ENCODE measurements at places on chromosomes 11 and 22.
A peak's percentile ranks its signal among the peaks of the same experiment; 100 is the strongest.

DNA sequence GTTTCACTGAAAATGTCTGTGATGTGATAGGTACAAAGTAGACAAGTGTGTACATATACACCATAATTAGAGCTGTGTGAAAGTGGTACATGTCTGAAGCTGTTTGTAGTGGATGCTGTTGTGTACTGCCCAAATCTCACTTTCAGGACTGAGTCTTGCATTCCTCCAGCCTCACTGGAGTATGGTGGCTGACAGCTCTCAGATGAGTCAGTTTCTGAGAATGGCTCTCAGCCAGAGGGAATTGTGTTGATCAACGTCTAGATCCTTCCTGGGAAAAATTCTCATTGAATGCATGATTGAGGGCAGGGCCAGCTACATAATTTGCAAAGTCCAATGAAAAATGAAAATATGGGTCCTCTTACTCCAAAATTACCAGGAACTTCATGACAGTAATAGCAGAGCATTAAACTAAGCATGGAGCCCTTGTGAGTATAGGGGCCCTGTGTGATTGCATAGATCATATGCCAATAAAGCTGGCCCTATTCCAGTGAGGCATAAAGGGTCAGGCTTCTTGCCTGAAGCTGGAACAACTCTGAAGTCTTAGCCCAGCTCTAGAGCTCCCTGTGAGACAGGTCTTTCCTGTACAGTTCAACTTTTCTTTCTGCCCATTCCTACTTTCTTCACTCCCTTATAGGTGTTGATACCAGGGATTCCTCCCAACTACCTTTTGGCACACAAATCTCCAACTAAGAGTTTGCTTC, 10.8 kb upstream of the CYP2R1 start:
- no peak for DNase-seq

DNA sequence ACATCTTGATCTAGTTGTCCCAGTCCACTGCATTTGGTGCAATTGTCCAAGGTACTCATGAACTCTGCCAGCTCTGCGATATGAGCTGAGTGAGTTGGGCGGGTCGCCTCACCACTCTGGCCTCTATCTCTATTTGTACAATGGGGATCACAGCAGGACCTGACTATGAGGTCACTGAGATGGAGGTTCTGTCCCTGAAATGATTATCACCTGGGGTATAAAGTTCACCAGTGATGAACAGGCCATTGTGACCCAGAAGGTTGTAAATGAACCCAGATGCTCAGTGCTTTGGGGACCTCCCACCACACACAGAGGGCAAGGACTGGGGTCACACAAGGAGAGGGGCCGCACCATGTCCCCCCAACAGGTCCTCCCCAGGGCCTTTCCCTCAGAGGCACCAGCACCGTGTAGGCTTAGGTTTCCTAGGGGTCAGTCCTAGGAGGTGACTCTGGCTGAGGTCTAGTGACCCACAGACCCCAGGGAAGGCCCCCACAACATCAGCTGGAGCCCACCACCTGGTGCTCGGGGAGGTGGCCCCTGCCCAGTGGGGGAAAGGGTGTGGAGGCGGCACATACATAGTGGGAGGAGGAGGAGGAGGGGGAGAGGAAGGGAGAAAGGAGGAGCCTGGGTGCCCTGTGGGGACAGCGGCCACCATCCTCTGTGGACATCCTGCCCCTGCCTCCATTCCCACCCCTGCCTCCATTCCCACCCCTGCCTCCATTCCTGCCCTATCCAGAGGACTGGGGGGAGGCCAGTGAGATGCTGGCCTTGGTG, 25.0 kb upstream of the IGLL1 start:
- DNase-seq = no peak

DNA sequence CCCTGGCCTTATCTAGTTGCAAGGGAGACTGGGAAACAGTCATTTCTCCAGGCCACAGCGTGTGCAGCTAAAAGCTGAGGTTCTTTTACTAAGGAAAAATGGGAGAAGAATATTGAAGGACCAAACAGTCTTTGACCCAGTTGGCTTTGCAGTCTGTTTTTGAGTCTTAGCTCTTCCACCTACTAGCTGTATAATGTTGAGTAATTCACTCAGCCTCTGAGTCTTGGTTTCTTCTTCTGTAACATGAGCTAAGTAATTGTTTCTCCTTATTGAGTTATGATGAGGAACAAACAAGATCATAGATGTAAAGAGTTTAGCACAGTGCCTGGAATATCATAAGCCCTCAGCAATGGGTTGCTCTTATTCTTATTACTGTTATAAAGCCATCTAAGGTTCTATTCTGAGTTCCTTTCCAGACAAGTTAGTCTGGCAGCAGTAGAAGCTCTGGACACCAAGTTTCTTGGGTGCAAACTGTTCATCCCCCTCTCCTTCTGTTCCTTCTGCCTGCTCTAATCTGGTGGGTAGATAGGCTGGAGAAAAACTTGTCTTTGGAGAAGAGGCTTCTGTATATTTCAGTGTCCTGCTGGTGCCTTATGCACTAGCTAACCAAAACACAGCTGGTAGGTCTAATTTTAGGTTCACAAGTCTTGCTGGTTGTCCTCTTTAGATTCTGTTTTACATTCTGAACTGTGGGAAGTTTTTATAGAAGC, 13.5 kb downstream of the TRIM44 start:
- no peak for DNase-seq

DNA sequence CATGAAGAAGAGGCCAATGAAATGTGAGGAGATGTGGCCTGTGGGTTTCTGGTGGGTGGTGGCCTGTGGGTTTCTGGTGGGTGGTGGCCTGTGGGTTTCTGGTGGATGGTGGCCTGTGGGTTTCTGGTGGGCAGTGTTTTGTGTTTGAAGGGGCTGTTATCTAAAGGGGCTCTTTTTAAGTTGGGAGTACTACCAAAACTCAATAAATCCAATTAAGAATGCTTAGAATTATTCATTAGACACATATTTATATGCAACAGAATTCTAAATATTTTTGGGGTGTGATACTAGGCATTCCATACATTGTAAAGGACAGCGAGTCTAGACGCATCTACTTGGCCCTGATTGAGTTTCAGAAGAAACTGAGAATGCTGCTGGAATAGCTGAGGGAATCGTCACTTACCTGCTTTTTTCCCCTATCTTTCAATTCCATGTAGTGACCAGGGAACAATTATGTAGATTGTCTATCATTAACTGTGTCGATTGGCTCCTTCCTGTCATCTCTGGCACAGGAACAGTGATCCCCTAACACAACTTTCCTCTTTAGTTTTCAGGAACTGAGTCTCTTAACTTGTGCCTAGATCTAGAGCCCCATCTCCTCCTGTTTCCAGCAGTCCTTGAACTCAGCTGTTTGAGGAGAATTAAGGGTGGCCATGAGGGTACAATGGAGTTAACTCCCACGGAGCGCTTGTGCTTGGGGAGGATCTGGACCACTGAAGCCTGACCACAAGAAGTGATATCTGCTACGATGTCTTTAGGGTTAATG, 37.3 kb upstream of the TOP3B start:
- DNase-seq = no peak

DNA sequence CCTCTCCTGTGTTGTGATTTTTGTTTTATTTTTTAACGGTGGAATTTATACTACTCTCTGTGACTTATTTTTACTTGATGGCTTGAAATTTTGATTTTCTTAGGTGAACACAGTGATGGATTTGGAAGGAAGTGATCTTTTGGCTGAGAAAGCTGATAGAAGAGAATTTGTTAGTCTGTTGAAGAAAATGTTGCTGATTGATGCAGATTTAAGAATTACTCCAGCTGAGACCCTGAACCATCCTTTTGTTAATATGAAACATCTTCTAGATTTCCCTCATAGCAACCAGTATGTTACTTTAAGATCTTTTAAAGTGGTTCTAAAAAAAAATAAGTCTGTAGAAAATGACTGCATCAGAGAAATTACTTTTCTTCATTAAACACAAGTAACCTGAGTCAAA, 82.1 kb downstream of the HIPK3 start:
- DNase-seq = no peak

DNA sequence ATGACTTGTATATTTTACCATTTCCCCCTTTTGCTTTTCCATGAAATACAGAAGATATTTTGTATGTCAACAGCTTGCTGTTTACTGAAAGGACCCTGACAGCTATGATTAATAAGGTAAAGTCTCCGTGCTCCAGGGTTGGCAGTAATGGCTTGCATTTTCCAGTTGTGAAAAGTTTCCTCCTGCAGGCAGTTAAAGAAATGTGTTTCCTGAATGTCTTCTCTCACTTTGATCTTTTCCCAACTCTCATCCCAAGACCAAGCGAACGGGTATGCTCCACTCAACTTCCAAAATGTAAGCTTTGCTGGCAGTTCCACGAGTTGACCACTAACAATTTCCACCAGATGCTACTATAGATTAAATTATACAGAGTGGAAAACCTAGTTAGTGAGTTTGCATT, 8.9 kb downstream of the FIBIN start:
- no peak for DNase-seq

GRCh38 chr22:35330258-35330861, 30.7 kb downstream of the TOM1 start:
- DNase-seq = no peak

DNA sequence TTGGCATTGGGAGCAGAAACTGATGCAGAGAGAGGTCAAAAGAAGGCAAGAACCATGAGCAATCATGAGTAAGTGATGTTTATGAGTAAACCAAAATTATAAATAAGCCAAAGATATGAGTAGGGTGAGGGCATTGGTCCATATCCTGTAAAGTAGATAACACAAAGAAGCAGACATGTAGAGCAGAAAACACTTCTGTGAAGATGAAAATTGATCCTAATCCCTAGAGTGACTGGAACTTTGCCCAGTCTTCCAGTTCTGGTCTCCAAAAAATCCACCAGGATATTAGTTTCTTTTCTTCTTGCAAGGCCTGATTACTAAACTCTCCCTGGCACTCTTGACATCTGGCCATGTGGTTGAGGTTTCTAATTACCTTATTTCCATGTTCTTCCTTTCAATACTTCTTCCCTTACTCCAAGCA, 13.7 kb upstream of the DRD2 start:
- no peak for DNase-seq

DNA sequence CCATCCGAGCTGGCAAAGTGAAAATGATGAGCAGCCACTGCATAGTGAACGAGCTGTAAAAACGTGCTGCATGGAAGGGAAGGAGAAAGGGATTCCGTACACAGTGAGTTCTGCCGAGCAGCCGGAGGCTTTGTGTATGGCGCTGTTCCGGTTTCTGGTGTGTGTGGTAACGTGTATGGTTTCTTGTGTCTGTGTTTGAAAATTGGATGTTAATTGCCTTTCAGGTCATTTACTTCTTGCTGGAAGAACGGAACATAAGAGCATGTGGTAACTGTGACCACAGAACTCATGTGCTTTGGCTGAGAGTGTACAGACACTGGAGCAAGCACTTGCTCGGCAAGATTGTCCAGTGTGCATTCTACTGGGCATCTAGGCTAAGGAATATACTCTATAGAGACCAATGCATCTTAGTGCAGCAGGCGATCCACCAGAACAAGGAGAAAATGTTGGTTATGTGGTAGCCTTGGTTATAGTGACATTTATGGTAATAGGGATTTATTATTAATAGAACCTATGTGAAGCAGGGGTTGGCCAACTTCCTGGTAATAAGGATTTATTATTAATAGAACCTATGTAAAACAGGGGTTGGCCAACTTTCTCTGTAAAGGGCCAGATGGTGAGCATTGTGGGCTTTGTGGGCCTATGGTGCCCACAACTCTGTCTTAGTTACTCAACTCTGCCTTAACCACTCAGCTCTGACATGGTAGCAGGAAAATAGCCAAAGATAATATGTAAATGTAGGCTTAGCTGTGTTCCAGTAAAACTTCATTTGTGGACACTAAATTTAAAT, 49.2 kb downstream of the GRAMD1B start:
- DNase-seq = no peak

DNA sequence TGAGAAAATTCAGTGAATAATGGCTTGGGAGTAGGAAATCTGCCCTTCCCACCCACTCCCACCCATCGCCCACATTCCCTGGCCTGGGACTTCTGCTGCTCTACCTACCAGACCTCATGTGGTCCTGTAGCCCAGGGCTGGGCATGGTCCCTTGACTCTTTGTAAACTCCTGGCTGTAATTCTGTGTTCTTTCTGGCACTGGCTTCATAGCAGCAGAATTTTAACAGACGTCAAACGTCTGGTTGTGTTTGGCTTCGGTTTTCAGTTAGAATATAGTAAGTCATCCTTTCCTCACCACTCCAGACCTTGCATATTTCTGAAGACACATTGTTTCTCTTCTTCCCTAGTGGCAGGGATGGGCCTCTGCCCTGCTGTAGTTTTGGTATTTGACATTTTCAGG, 210.6 kb downstream of the CSNK2A3 start:
- DNase-seq = no peak

GRCh38 chr11:60984636-60985035, 13.2 kb downstream of the CD6 start:
- no peak for DNase-seq

GRCh38 chr22:24333301-24333700, 62.7 kb downstream of the SPECC1L start:
- DNase-seq = no peak

DNA sequence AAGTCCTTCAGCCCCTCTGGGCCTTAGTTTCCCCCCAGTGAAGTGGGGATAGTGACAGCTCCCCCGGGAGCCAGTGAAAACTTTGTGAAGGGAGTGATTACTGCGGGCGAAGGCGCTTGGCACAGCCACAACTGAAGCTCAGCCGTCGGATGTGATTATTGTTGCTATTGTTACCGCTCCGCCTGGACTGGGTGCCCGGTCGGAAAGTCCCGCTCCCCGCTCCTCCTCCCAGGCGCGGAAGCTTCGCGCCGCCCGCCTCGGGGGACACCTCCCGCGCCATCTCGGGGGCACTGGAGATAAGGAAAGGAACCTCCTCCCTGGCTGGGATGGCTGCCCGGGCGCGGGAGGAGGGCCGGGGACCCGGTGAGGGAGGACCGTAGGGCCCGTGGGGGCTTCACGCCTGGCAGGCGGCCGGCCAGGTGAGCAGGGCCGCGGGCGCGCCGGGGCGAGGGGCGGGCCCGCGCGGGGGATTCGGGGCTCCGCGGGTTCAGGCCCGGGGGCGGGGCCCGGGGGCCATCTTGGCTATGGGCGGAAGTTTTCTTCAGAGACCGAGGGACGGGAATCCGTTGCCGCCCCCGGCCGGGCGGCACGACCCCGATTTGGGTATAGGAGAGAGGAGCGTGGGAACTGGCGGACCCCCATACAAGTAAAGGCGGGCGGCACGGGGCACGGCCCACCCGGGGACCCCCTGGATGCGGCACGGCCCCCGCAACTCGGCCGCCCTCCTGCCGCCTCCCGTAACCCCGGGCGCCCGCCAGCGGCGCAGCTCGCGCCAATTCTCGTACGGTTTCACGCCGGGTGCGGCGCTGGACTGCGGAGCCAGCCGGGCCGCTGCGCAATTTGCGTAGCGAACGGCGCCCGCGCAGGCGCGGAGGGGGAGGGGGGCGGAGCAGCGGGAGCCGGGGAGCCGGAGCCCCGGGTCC, at the start of gene GPR137:
Gene GPR137, plus strand, starts transcription at position 887 of the 923 bp plus-strand sequence. CDS start 677 bp downstream, outside the sequence.
- DNase-seq = peak; percentile 87

GRCh38 chr11:1180947-1181391, 23.2 kb downstream of the MUC5AC start:
- DNase-seq = no peak

GRCh38 chr11:11806586-11806985, 35.2 kb upstream of the USP47 start:
- DNase-seq = no peak

DNA sequence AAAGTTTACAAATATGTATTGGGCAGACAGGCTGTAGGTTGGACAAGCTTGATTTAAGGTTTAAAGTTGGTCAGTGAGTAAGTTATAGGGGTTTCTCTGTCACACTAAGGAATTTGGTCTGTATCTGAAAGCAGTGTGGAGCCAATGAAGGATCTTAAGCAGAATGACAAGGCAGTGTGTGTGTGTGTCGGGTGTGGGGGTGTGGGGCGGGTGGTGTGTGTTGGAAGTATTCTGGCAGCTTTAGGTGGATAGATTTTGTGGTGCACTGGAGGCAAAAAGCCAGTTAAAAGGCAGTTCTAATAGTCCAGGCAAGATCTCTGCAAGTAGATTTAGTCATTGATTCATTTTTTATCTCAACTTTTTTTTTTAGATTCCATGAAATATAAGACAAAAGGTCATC, 1006.8 kb upstream of the CCDC90B start:
- no peak for DNase-seq
